ENCODE measurements at places on chromosomes 16 and 17.
A peak's percentile ranks its signal among the peaks of the same experiment; 100 is the strongest.

GRCh38 chr17:64174686-64175456, 44.9 kb upstream of the ERN1 start:
- DNase-seq: no peak

- DNase-seq: peak; percentile 73
Measured at GRCh38 chr17:34420254-34420766, 57.3 kb upstream of the CCL1 start.

- no peak for DNase-seq
Measured at GRCh38 chr17:73184136-73184993, 8.5 kb upstream of the COG1 start.

DNA sequence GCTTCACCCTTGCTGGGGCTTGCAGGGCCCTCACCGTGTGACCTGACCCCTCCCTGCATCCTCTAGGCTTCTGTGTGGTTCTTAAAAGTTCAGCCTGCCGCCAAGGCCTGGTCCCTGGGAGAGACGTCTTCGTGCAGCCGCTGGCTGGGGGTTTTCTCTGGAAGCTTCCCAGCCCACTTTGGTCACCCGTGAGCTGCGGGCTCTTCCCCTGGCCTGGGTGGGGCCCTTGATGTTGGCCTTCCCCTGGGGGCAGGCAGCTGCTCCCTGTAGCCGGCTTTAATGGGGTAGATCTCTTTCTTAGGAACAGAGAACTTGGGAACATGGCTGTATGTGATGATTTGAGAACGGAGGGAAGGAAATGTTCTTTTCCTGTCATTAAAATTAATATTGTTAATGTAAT, 32.7 kb downstream of the ZNF750 start:
- no peak for DNase-seq

GRCh38 chr17:66637491-66637890, 197.4 kb upstream of the CACNG5 start:
- DNase-seq: no peak

DNA sequence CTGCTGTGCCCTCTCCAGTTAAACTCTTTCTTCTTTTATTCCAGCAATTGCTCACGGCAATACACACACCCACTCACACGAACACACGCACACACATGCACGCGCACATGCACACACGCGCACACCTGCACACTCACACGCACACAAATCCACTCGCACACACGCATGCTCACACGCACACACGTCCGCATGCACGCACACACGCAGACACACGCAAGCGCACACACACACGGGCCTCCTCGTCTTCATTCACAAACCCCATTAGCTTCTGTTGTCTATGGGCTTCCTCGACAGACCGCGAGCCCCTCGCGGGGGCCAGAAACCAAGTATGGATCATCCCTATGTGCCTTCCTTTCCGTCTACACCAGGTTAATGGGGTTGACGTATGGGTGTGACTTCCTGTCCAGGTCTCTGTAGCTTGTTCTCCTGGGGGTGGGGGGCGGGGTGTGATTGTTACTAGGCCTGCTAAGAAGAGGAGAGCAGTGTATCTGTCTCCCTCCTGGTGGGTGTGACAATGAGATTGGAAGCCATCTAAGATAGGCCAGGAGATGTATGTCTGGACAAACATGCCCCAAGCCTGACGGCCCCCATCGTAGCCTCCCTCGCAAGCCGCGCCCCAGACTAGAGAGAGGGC, 670 bp upstream of the CTF1 start:
- DNase-seq: no peak
